Stimulated activated CD4-positive, alpha-beta T cell treated with anti-CD3 and anti-CD28 coated beads, Interleukin-1b, Interleukin-23, amount 100 ng/mL, for 1 hour (primary cell): ENCODE measurements at places on chromosomes 6 and 20.
A peak's percentile ranks its signal among the peaks of the same experiment; 100 is the strongest.

GRCh38 chr6:34916348-34916967 lies 27.4 kb downstream of the ANKS1A start:
- no peak for DNase-seq

- DNase-seq: no peak
Observed at GRCh38 chr6:112911959-112912358, 564.8 kb downstream of the RFPL4B start.

DNA sequence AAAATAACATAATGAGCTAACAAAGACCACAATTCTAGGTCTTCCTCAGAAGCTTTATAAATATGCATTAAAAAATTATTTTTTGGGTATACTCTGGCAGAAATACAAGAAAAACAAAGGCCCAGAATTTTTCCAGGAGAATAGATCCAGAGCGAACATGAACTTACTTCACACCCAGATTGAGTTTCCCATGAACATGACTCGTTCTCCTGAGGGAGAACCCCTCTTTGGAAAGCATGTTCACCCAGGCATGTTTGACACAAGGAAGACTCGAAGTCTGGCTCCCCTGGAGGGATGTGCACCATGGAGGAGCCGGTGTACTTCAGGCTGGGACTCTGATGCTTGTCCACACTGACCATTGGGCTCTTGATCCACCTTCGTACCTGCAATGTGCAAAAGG lies 56.1 kb downstream of the SGK1 start:
- no peak for DNase-seq

DNA sequence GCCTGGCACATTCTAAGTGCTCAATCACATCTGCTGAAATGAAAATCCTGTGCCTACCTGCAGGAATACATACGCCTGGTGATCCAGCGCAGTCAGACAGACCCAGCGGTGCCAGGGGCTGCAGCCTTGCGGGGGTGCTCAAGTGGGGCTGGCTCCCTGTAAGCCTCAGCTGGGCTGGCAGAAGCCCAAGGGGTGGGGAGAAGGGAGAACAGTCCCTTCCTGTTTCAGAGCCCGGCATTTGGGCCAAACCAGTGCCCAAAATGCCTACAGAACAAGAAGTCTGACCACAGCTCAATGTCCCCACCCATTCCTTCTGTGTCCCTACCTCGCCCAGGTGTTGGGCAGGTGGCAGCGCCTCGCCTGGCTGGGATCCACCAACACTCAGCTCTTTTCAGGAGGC lies 22.6 kb downstream of the KCNK15 start:
- DNase-seq: no peak

DNA sequence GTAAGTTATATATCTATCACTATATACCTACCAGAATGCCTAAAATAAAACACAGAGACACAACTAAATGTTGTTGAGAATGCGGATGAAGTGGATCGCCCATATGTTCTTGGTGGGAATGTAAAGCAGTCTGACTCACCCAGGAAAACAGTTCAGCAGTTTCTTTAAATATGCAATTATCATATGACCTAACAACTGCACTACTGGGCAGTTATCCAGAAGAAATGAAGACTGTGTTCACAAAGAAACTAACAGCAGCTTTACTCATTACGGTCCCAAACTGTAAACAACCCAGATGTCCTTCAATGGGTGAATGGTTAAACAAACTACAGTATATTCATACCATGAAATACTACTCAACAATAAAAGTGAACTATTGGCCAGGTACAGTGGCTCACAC lies 14.3 kb upstream of the ZC3H12D start:
- no peak for DNase-seq

GRCh38 chr20:46396052-46396740 lies 10.2 kb downstream of the ELMO2 start:
- no peak for DNase-seq

DNA sequence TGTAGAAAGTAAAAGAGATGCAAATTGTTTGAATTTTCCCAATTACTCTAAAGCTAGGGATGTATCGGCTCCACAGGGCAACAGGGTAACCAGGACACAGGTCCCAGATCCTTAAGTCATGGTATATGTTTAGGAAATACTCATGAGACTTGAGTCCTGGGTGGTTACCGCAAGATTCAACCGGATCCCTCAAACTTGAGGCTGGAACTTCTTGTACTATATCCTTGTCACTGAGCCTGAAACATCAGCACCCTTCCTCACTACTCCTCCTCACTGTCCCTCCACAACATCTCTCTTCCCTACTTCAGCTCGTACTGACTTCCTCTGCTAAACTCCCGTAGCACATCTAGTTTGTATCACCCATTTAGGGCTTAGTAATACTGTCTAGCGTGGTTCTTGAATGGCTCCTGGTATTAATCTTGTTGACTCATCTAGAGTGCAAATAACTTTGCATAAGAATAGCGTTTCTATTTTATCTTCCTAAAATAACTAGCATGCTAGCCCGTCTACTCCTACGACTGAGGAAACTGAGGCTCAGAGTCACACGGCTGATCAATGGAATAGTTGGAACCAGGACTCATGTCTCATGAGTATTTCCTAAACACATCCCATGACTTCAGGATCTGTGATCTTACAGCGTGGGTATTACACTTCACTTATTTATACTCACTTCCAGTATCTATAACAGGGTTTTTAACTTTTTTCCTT lies 72.1 kb downstream of the FILIP1 start:
- no peak for DNase-seq

DNA sequence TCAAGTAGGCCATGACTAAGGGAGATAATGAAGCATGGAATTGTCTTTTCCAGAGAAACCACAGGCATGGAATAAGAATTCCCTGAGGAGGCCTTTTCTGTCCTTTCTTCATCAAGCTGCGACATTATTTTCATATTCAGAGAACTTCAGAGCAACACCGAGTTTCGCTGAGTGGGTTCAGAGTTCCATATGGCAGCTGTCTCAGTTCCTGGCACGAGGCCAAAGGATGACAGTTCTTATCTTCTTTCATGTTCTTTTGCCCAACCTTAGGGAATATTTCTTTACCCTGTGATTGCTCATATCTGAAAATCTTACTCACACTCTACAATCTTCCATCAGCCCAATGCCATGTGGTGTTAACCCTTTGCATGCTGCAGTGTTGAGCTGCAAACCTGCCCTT lies 135.3 kb upstream of the BMP2 start:
- no peak for DNase-seq

GRCh38 chr6:127641905-127642304 lies 64.9 kb downstream of the C6orf58 start:
- no peak for DNase-seq

DNA sequence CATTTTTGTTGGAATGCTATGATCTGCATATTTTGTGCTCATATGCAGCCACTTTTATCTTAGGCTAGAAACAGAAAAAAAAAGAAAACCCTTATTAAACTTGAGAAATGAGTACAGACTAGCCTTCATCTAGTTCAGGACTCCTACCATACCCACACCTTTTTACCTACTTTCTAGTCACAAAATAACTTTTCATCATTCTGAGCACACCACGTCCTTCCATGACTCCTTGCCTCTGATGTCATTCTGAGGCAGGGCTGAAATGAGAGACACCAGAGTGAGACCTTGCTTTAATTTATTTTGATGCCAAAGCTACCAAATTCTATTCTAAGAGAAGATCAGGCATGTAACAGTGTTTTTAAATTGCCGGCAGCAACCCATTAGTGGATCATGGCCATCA lies 38.8 kb downstream of the SNX3 start:
- DNase-seq: no peak

- DNase-seq: no peak
Observed at GRCh38 chr20:12014736-12015135, 97.0 kb downstream of the BTBD3 start.

- no peak for DNase-seq
Observed at GRCh38 chr6:40882323-40882997, 156.6 kb downstream of the UNC5CL start.

- DNase-seq: no peak
Observed at GRCh38 chr6:134176264-134176975, 124.0 kb upstream of the SLC2A12 start.

- DNase-seq: no peak
Observed at GRCh38 chr20:6519556-6519955, 247.9 kb upstream of the BMP2 start.

DNA sequence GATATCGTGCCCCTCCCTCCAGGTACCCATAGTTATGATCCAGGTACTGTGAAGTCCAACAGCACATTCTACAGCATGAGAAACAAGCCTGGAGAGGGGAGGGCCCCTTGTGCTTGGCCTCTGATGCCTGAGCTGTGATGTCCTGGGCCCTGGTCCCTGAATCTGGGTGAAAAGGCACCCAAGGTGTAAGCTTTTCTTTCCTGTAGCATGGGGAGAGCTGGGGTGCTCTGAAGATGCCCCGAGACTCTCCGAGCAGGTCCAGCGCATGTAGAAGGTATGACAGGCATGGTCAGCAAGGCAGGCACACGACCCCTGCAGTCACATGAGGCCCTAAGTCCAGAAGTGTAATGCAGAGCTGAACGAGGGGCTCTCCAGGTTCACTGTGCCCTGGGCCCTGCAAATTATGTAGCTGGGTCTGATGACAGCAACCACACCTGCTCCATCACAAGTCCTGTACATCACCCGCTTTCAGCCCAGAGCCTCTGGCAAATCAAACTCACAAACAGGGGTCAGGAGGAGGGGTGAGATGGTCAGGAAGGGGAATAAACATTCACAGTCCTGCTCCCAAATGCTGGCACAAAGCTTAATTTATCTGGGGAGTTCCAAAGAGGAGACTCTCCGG lies 1.8 kb upstream of the CTSZ start:
- no peak for DNase-seq

- DNase-seq: no peak
Observed at GRCh38 chr20:38604873-38605303, 3.3 kb downstream of the ARHGAP40 start.

DNA sequence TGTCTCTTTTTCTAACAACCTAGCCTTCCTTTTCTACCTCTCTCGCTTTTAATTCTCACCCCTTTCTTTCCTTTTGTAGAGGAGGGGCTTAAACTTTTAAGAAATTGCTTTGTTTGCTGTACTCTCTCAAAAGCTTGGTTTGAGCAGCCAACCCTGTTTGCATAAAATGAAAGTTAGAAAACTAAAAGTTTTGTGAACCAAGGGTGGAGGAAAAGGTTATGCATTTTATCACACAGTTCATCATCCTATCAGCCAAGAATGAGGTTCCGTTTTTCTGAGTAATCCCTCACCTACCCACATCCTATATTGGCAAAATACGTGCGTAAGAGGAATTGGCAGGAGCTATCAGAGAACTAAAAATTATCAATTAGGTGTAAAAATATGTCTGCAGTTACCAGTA lies 42.8 kb upstream of the LOC128125822 start:
- DNase-seq: no peak

DNA sequence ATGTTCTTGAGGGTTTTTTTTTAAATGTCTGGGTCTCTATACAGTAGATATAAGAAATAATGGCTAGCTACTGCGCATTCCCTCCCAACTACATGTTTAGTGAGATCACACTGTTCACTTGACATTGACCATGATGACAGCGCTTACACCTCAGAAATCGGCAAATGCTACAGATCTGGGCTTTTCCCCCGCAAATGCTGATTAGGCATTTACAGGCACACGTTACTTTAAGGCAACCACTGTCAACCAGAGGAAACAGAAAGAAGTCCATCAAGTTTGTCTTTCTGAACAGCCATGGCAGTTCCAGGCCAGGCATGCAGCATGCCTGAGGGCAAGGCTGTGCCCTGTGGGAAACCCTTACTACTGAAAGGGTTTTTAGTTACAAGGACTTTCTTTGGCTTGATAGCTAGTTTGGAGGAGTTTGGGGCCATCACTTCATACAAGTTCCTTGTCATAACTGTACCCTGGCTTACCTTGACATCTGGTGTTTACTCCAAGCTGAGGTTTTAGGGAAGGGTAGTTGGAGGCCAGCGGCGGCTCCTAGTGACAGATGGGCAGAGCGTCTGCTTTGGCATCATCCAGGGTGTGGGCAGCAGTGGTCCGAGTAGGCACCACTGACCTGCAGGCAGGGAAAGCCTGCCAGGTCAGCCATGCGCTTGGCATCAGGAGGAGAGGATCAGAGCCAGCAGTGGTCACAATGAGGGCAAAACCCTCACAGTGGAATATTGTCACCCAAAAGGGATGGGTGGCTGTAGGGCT lies 43.0 kb downstream of the CFAP61 start:
- DNase-seq: no peak

DNA sequence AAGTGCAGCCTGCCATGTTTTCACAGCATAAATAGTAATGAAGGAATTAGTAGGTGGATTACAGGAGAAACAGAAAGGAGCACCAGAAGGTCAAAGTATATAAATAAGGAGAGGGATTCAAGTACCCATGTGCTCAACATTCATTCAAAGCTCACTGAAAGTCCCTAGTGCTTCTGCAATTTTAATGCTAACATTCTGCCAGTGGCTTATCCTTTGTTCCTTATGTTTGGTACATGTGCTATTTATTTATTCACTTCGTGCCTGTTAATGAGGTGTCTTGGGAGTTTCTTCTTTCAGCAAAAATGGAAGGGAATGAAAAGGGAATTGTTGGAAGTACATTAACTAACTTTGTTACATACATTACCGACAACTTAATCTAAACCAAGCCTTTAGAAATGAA lies 105.7 kb downstream of the CRYBG1 start:
- no peak for DNase-seq

- DNase-seq: peak; percentile 23
Observed at GRCh38 chr20:62156592-62157386, 13.2 kb downstream of the SS18L1 start.

- no peak for DNase-seq
Observed at GRCh38 chr6:108123946-108124345, 41.9 kb upstream of the NR2E1 start.

DNA sequence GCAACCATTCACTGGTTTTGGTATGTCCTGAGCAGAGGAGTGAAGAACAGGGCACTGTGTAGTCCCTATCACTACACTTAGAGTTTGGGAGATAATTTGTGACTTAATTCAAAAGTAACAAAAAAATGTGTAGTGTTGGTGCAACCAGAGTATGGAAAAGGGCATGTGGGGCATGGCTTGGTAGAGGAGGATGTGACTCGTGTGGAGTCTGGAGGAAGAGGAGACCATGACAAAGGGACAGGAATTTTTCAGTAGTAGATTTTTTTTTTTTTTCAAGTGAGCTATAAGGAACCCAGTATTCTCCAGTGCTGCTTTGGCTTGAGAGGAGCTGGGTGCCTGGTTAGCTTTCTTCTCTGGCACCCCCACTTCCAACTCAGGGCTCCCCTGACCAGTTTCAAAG lies 5.1 kb downstream of the MTRES1 start:
- DNase-seq: no peak

DNA sequence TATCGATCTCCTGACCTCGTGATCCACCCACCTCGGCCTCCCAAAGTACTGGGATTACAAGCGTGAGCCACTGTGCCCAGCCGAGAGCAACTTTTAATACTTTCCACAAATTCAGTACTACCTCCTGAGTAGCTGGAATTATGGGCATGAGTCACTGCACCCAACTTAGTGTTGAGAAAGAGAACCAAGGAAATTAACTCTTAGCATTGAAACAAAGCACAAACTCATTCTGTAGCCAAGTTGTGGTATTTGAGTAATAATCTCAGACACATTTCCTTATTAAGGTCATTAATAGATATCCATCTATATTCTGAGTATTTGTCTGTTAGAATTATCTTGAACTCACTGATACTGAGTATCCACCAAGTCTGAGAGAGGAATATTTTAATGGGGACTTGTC lies 14.3 kb upstream of the ELOVL2 start:
- DNase-seq: no peak

GRCh38 chr6:18388271-18388670 lies 1.1 kb downstream of the RNF144B start:
- DNase-seq: no peak

GRCh38 chr6:40887792-40888340 lies 151.2 kb downstream of the UNC5CL start:
- no peak for DNase-seq
